Stimulated activated CD4-positive, alpha-beta T cell treated with anti-CD3 and anti-CD28 coated beads, Interleukin-1b, Interleukin-23, amount 100 ng/mL, for 1 hour (primary cell): ENCODE measurements at places on chromosomes 1 and 21.

DNA sequence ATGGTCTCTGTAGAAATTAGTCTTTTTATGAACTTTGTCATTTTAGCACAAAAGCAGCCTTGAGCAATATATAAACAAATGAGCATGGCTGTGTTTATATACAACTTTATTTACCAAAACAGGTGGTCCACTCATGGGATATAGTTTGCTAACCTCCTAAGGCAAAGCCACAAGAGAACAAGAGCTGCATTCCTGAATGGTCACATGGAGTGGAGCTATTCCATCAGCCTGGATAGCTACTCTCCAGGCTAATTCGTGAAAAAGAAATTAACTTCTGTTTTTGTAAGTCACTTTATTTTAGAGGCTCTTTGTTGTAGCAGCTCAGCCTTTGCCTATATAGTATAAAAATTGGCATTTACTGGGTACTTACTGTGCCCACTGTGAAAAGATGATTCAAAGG is 163.3 kb upstream of the FAM78B start:
- DNase-seq, result no peak

DNA sequence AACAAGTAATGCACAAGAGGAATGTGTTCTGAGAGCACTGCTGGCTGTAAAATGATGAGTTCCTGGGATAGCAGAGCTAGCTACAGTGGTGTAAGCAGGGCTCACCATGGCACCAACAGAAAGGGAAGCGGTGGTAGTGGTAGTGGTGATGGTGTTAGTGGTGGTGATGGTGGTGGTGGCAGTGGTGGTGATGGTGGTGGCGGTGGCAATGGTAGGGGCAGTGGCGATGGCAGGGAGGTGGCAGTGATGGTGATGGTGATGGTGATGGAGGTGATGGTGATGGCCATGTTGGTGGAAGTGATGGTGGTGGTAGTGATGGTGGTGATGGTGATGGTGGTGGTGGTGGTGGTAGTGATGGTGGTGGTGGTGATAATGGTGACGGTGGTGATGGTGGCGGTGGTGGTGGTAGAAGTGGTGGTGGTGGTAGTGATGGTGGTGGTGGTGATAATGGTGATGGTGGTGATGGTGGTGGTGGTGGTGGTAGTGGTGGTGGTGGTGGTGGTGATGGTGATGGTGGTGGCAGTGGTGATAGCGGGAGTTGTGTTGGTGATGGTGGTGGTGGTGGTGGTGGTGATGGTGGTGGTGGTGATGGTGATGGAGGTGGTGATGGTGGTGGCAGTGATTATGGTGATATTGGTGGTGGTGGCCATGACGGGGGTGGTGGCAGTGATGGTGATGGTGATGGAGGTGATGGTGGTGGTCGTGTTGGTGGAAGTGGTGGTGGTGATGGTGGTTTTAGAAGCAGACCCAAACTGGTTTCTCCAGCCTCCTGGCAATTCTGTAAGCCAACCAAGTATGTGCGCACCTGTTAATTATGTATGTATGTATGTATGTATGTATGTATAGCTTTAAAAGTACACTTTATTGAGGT is 254.1 kb downstream of the TRABD2B start:
- DNase-seq, result no peak

DNA sequence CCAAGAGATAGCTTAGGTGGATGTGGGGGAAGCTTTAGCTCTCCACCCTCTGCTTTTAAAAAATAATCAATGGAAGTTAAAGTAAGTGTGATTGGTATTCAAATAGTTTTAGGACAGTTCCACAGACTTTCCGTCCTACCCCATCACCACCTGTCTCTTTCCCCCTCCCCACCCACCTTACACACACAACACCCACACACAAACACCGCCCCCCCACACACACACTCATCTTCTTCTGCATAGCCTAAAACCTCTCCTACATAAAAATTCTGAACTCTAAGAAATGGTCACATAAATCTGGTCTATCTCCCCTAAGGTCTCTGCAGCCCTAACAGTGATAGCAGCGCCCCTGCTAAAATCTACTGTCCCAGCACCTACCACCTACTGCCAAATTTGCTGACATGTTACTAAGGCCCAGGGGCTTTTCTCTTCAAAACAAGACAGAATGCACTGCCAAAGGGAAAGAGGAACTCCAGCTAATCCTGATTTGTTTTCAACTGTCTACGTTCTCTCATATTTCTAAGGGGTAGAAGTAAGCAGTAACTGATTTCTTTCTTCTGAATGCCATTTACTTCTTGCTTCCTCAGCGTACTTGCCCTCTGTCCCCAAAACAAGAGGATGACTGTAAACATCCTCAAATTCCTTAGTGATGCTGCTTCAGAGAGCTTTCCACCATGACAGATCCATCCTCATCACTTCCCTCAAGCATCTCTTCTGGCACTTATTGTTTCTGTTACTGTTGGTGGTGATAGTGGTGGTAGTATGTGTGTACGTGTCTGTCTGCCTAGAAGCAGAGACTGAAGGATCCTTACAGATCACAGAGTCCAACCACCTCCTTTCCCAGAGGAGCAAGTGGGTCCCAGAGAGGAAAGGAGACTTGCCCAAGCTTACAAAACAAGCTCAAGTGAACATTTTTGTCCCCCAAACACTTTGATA is 56.8 kb downstream of the LUZP1 start:
- DNase-seq, result no peak

- DNase-seq, result no peak
Measured at GRCh38 chr1:31467005-31467674, 54.1 kb downstream of the SERINC2 start.

DNA sequence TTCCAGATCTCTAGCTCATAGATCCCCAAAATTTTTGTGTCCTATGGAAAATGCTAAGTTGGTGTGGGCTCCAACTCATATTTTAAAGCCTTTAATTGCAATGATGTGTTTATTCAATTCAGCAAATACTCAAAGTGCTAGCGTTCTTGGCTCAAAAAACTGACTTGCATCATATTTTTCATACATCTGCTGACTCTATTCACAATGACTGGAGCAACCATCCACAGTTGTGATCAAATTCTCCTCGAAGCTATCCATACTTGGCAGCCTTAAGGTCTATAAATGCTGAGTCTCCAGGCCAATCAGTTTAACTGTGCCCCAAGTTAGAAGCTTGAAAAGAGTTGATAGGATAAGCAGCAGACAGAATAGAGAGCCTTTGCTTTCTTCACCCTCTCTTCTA is 2.9 kb upstream of the ATP1A1 start:
- no peak for DNase-seq

DNA sequence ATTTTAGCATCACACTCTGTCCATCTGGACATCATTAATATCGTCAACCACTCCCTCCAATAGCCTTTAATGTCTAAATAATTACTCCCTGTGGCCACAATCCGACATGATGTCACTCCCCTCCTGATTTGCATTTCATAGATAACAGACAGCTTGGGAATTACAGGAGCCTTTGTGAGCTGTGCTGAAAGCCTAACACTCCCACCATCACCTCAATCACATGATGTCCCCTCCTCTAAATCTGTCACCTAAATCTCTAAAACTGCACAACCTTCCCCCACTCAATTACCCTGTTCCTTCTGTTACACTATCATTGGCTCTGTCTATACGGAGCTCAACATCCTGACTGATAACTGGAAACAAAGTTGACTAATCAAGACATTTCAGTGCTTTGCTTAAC is 14.3 kb downstream of the NHLH2 start:
- no peak for DNase-seq

- no peak for DNase-seq
Measured at GRCh38 chr1:178862416-178862815, 8.5 kb downstream of the ANGPTL1 start.

DNA sequence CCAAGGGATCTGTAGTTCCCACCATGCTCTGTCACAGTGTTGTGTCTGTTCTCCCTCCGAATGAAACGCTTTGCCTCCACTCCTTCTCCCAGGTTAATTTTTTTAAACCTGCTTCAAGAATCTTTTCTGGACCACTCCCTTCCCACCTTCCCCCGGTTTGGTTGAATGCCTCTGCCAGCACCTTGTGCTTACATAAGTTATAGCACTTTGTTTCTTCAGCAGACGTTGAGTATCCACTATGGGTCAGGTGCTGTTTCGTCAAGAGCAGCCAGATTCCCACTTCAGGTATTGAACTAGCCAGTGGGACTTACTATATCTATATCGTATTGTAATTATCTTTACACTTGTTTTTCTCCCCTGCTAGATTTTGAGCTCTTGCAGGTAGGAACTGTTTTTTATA is 27.6 kb downstream of the TTF2 start:
- no peak for DNase-seq

- DNase-seq, result no peak
Measured at GRCh38 chr1:167077868-167078210, 12.3 kb downstream of the GPA33 start.

DNA sequence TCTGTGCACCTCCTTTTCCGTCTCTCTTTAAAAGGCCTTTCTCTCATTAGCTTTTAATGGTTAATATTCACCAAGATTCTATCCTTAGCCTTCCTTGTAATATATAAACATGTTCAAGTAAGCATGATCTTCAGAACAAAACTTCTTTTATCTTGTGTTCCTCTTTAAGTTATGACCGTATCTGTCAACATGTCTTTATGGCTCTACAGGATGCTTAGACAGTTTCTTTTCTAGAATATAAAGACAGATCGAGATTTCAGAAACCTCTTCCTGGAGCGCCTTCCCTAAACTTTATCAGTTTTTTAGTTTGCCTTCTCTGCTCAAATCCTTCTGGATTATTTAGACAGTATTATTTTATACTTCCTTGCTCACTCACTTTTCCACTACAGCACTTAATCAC is 7.2 kb downstream of the RO60 start:
- DNase-seq, result no peak

DNA sequence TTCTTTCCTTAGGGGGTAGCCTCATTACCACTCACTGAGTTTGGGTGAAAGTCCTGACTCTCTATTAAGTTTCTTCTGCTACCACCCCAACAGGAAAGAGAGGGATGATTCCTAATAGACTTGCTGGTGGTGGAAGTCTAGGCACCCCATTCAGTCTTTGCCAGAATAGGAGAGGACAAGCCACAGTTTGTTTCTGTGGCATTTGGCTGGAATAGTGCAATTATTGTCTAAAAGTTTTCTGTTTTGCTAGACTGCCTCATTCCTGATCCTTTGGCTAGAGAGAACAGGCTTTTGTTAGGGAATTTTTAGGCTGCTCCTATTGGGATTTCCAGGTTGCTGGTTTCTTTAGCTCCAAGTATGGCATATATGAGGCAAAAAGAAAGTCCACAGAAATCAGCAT is 9.9 kb upstream of the HJV start:
- no peak for DNase-seq

- DNase-seq, result no peak
Measured at GRCh38 chr1:206116191-206116872, 856 bp downstream of the AVPR1B start.

DNA sequence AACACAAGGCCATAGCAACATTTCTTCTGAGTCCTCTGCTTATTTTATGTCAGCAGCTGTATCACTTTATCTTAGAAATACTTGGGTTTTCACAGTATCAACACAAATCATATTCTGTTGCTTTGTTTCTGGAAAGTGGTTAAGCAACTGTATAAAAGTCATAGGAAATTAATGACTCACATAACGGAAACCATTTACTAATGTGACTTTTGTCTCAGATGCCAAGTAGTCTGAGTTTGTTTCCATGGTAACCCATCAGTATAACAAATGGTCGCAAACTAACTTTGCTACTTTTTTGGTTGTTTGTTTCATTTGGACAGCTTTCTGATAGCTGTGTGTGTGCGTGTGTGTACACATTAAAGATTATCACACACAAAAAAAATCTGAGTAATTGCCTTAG is 31.1 kb downstream of the EEIG2 start:
- no peak for DNase-seq

DNA sequence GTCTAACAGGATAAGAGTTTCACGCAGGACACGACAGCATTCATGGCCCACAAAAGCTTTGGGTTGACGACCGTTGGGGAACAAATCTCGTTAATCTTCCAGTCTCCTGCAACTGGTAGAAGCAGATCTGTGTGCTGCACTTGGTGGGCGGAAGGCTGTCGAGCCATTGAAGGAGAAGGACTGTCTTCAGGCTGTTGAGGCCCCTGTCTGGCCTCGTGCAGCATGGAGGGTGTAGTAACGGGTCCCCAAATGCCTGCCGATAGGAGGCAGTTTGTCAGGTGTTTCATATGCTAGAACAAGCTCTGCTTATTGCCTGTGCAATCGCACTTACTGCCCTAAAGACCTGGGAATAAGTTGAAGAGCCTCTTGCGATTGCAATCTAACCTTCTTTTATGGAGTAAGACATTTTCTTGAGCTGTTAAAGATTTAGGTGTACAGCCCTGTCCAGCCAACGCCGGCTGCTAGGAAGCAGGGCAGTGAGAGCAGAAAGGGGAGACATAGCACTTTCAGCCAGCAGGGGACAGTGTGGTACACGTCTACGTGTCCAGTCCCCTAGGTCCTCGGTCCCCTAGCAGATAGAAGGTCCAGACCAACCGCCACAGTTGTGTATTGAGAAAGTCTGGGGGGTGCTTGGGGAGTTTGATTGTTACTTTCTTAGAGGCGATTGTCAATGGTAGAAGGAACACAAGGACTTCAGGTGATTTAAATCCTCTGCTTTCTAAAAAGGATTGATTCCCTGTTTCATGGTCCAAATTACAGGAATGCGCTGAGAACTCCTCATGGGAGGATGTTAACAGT is 102.3 kb upstream of the TMPRSS2 start:
- DNase-seq, result no peak

GRCh38 chr1:31122101-31122735 is 56.7 kb upstream of the PUM1 start:
- DNase-seq, result no peak

- no peak for DNase-seq
Measured at GRCh38 chr1:15609631-15610030, 7.6 kb upstream of the DDI2 start.

GRCh38 chr1:156642265-156643048 is 540 bp downstream of the BCAN start:
- DNase-seq, result no peak

DNA sequence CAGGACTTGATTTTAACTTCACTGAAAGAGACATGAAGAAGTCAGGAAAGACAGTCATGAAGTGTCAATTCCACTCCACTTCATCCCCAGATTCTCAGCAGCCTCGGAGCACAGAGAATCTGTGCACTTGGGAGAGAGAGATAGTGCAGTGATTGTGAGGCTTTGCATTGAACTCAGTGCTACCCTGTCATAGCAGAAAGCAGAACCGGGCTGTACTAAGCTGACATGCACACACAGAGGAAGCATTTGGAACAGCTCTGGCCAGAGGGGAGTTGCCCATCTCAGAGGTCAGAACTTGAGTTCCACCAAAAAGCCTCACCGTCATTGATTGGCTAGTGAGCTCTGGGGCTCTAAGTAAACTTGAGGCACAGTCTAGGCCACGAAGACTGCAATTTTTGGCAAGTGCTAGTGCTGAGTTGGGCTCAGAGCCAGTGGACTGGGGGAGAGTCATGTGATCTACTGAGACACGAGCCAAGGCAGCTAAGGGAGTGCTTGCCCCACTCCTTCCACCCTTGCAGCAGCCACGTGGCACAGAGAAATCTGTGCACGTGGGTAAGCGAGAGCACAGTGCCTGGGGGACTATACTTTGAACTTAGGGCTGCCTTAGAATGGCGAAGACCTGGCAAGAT is 810.2 kb upstream of the ADAMTS5 start:
- DNase-seq, result no peak

GRCh38 chr1:116910379-116911187 is 867 bp downstream of the PTGFRN start:
- DNase-seq, result no peak
